ENCODE measurements at places on chromosomes 7 and 10.

- DNase-seq, result no peak
These were observed 8.4 kb downstream of the ETV1 start for GRCh38 chr7:13981070-13981469.

GRCh38 chr7:27324246-27324645 is 81.6 kb downstream of the EVX1 start:
- DNase-seq, result no peak

DNA sequence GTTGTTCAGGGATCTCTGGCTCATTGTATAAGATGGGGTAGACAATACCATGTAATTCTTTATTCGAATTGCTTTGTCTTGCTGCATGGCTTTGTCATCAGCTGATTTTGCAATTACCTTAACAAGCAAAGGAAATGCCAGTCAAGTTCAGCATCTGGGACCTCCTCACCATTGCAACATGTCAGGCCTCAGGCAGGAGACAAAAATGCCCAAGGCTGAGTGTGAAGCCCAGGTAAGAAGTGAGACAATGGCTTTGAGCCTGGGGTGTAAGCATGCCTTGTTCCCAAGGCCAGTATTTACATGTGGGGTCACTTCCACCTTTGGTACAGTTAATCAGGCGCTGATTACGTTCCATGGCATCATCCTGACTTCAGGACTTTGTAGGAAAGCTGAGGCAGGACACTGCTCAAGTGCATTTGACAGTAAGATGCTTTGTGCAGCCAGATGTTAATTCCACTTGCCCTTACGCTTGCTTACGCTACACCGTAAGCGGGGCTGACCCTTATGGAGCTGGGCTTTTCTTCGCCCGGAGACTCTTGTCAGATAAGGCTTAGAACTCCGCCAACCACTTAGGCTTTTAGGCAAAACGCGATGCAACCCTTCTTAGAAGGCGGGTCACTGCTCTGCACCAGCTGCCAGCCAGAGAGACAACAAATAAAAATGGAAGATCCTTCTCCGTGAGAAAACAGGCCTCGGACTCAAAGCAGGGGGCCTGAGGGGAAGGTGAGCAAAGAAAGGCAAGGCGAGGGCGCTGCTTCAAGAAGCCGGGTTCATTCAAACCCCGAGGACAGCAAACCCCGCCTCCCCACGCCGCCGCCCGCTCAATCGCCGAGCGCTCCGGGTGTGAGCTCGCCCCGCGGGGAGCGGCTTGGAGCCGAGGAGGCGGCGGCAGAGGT is 1.3 kb upstream of the SP4 start:
- no peak for DNase-seq

- DNase-seq, result no peak
These were observed 153.0 kb downstream of the WNT2 start for GRCh38 chr7:117169907-117170306.
